Tongue (tissue), 3 donors: ENCODE measurements at places on chromosomes 4 and X. TPM values are rescaled to one million over a fixed set of nuclear protein-coding genes. Genes with fewer than 3 reads are reported as not detected.

DNA sequence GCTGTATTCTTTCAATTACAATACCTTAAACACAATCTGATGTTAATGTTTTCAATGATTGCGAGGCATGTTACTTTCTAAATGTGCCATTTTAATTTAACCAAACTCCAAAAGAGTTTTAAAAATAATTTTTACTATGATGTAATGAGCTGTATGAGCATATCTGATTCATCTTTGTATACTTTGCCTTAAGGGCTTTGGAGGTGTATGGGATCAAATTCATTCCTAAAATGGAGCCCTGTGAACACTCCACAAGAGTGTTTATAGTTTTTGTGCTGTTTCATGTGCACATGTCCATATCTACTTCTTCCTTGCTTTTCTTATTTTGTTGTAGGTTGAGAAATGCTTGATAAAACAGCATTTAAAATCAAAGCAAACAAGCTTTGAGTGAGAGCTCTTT lies 82.4 kb downstream of the ATP10D start:
- no peak for DNase-seq

- DNase-seq: no peak
Observed at GRCh38 chr4:6456450-6456849, 16.0 kb downstream of the PPP2R2C start.

DNA sequence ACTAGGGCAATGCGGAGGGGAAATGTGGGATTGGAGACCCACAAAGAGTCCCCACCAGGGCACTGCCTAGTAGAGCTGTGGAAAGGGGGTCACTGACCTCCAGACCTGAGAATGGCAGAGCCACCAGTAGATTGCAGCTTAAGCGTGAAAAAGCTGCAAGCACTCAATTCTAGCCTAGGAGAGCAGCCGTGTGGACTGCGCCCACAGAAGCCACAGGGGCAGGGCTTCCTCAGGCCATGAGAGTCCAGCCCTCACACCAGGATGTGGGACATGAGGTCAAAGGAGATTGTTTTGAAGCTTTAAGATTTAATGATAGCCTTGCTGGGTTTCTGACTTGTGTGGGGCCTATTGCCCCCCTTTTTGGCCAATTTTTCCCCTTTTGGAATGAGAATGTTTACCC lies 379.0 kb downstream of the INPP4B start:
- DNase-seq: no peak

Gene UBA6
- 121 TPM for total RNA-seq

- no peak for DNase-seq
Observed at GRCh38 chr4:15145709-15146108, 143.4 kb downstream of the CPEB2 start.

- DNase-seq: peak; percentile 91
Observed at GRCh38 chr4:61200187-61200915, at the start of gene ADGRL3. TSS of gene ADGRL3 (plus strand) at chr4:61200326.

- peak; percentile 17 for DNase-seq
Observed at GRCh38 chr4:71550220-71551165, 211.7 kb downstream of the SLC4A4 start.

Gene GIMD1
- not detected for total RNA-seq

- no peak for DNase-seq
Observed at GRCh38 chrX:68079961-68080360, 353.3 kb downstream of the OPHN1 start.

Gene VCX
- total RNA-seq: not detected
